ENCODE measurements at places on chromosomes 2 and 18. TPM values are rescaled to one million over a fixed set of nuclear protein-coding genes. Genes with fewer than 3 reads are reported as not detected.

- DNase-seq, result peak; percentile 20
Measured at GRCh38 chr2:218332920-218333645, 23.6 kb upstream of the CATIP start.

The DCTN1 gene
- 128 TPM for total RNA-seq

GRCh38 chr2:130871843-130872740 is 35.4 kb downstream of the ARHGEF4 start:
- DNase-seq, result no peak

DNA sequence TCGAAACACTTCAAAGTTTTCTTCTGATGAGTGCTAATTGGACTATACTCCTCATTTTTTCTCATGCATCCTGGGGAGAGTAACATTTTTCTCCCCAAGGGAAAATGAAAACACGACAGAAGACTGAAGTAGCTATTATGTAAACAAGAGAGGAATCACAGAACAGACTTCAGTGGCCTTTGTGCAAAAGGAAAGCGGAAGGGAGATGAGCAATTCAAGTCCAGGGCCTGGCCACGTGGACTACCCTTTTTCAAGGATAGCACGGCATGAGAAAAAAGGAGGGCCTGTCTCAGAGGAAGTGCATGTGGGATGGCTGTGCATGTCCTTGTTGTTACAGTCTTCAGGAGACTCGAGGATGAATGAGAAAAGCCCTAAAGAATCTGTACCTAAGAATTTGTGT is 43.8 kb upstream of the KCNE4 start:
- no peak for DNase-seq

GRCh38 chr2:42984617-42985016 is 192.2 kb upstream of the HAAO start:
- DNase-seq, result no peak

The SCN3A gene
- total RNA-seq, result 4.2 TPM

DNA sequence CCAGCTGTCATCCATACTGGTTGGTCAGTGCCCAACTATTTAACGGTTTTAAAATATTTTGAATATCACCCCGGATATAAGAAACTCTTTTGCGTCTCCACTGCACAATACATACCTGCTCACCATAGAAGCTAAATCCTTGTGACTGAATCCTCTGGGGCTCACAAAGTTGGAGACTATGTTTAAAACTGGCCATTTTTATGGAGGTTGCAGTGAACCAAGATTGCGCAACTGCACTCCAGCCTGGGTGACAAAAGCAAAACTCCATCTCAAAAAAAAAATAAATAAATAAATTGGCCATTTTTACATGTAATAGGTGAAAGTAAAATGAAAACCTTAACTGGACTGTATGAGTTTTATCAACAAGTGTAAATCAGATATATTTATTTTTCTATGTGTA is 55.6 kb upstream of the TMEM17 start:
- no peak for DNase-seq

DNA sequence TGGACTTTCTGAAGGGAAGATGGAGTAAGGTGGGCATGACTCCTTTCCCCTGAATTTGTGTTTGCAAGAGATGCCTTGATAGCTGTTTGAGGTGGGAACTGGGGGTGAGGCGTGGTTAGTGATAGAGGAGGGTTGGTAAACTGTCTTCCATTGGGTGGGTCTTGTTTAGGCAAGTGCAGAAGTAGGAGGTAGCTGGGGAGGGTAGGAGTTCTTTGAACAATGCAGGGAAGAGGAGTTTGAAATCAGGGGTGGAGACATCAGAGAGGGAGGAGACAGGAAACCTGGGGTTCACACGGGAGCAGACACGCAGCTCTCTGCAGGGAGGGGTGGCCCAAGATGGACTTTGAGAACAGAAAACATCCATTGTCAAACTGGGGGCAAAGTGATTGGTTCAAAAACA is 267.1 kb downstream of the TSN start:
- DNase-seq, result no peak

GRCh38 chr2:113806217-113806913 is 49.9 kb upstream of the SLC35F5 start:
- no peak for DNase-seq

GRCh38 chr2:167331636-167332232 is 443.5 kb downstream of the XIRP2 start:
- no peak for DNase-seq

- DNase-seq, result no peak
Measured at GRCh38 chr18:48751727-48752468, 198.9 kb downstream of the SMAD7 start.

The SLC5A7 gene
- not detected for total RNA-seq

The AQP12B gene
- total RNA-seq, result not detected

DNA sequence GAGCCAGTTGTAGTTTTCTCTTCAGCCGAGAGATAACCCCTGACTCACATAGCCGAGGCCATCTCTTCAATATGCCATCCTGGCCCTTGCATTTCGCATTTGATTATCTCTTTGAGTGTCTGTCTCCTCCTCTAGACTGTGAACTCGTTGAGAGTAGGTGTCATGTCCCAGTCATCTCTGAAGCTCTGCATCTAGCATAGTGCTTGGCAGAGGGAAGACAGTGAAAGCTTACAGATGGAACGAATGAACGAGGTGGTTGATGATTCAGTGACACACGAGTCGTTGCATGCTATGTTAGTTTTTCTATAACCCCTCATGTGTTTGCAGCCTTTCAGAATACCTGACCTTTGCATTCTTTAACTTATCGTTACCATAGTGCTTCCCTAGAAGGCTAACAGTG is 59.9 kb upstream of the CYRIA start:
- DNase-seq, result no peak

The VPS4B gene
- 33.4 TPM for total RNA-seq

DNA sequence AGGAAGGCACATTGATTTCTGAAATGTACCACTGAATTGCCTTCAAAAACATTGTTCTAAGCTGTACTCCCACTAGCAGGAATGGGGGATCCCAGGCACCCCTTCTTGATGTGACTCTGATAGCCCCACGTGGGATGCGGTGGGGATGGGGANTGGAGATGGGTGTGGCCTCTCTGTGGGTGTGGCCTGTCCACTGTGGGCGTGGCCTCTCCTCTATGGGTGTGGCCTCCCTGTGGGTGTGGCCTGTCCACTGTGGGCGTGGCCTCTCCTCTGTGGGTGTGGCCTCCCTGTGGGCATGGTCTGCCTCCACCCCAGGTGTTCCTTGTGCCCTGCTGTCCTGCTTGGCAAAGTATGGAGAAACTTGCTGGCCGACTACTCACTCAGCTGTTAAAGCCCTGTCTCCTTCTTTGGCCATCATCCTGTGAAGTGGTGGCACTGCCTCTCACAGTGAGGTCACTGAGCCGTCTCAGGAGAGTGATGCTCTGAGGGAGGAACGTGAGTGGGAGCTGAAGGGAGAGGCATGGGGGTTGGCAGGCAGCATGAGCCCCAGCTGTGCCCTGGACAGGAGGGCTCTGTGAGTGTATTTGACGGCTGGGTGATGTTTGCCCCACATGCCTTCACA is 6.7 kb upstream of the PARD6G start:
- DNase-seq, result no peak

DNA sequence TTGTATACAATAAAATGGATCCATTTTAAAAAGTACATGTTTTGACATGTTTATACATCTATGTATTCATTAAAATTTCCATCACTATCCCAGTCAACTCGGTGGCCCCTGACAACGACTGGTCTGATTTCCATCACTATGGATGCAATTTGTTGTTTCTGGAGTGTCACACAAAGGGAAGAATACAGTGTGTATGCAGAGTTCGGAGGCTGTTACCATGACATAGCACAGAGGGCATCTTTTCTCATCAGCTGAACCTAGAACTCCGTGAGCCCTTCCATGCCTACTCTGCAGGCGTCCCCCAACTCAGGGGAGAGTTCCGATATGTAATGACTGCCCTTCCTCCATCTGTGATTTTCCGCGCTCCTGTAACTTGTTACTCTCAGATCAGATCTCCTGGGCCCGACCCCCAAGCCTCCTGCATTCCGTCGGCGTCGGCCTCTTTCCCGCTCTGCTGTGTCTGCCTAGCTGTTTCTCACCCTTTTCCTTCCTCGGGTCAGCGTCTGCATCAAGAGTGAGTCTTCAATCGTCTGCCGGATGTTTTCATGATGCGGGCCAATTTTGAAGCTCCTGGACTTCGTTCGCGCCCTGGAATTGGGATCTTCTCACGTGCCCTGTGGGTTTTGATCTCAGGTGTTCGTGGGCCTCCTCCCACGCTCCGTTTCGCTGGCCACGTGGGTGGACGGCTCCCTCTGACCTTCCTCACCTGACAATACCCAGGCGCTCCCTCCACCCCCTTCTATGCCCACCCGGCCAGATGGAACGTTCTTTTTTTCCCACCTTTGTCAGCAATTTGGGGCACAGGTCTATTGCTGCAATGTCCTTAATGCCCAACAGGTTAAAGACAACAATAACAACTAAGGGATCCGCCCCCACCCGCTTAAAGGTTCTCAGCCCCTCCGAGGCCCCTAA is 161.0 kb downstream of the TWIST2 start:
- no peak for DNase-seq

The ACVR2A gene
- 19.7 TPM for total RNA-seq

DNA sequence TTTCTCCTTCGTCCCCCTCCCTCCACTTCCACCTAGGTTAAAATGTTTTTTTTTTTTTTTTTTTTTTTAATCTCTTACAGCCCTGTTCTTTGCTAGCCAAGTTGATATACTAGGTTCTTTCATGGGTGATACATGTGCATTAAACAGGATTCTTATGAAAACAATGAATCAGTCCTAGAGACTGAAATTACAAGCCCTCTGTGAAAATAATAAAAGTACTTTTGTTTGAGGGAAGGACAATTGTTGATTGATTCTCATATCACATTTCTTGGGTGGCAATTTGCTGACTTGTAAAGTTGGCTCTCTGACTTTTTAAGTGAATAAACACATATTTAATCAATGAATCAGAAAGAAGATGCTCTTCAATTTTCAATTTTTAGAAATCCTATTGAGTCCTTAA is 639.9 kb downstream of the LRP1B start:
- DNase-seq, result no peak

- no peak for DNase-seq
Measured at GRCh38 chr2:127927384-127927783, 41.6 kb upstream of the AMMECR1L start.

The AGAP1 gene
- 35.7 TPM for total RNA-seq

GRCh38 chr2:55843096-55843993 is 80.2 kb downstream of the EFEMP1 start:
- no peak for DNase-seq

The MTX2 gene
- 22.0 TPM for total RNA-seq

The CCT7 gene
- 226 TPM for total RNA-seq

GRCh38 chr2:57465067-57465466 is 581.5 kb upstream of the VRK2 start:
- no peak for DNase-seq

GRCh38 chr2:133986081-133986837 is 267.6 kb upstream of the MGAT5 start:
- no peak for DNase-seq

GRCh38 chr2:129912871-129913694 is 66.4 kb upstream of the RAB6C start:
- no peak for DNase-seq

GRCh38 chr18:11199477-11199876 is 50.1 kb upstream of the PIEZO2 start:
- no peak for DNase-seq

- no peak for DNase-seq
Measured at GRCh38 chr2:47270421-47270820, 115.3 kb upstream of the STPG4 start.

DNA sequence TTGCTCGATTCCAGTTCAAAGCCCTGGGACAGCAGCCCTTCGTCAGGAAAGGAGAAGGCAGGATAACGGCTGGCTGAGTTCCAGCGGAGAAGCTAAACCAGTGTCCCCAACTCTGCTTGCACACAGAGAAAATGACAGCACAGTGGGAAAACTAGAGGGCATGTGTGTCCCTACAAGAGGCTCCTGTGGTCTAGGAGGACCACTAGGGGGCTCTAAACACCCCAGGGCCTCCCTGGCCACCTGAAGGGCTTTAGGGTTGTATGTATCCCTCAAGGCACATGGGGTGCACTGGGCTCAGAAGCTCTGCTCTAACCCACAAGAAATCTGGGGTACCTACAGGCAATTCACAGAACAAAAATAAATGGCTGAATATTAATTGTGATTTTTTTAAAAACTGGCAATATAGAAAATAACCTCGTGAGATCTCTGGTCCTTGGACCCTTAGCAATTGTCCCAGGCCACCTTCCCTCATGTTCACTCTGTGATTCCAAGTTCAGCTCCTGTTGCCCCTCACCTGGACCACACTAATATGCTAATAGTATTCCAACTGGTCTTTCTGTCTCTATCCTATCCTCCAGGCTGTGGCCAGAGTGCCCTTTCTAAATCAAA is 17.5 kb downstream of the STAT1 start:
- DNase-seq, result no peak

- DNase-seq, result no peak
Measured at GRCh38 chr18:55179425-55179824, 220.2 kb upstream of the CCDC68 start.

DNA sequence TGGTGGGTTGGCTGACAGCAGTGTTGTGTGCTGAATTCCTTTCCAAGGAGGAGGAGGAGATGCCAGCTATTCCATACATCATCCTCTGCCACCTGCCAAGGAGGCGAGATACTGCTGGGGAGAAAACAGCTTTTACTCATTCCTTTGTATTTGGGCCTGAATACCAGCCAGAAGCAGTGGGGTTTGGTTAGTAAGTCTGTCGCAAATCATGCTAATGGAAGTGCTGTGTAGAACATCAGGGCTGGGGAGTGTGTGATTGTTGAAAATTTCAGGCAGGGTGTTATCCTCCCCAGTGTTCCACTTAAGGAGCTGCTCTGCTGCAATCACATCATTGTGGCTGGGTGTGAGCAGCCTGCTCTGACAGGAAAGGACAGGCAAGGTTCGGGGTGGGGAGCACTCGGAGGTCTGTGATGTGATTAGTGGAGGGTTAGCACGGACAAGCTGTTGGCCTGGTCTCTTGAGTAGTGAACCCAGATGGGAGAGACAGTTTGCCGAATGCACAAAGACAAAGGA is 128.2 kb upstream of the DLX2 start:
- no peak for DNase-seq

DNA sequence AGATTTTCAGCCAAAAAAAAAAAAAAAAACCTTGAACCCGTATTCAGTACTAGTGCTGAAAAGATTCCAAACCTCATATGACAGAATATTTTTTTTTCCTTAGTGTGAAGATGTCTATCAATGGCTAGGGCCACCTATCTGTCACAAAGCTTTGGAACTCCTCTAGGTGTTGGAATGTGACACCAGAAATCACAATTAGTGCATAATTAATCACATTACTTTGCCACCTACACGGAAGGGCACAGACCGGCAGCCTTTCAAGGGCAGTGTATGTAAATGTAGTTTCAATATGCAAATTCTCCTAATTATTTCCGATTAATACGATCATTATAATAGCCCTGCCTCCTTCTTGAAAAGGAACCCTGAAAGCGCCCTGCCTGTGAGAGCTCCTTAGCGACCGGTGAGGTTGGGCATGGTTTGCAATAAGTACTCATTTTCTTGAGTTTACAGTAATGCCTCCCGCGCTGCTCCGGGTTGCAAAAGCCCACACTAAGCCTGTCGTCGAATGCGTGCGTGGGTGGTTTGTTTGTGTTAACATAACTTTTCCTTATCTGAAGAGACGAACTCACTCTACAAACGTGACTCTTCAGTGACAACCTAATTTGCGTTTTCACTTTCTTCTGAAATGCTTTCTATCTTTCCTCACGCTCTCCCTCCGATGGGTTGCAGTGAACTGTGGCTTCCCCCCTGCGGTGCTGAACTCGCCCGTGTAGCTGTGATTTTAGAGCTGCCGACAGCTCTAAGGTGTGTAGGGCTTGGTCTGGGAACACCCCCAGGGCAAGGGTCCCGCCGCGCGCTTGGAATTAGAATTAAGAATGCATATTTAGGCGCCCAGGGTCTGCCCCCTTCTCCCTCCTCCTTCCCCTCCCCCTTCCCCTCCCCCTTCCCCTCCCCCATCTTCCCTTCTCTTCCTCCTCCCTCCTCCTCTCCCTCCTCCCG is 765 bp upstream of the ID2 start:
- DNase-seq, result peak; percentile 58

The FNDC4 gene
- total RNA-seq, result 10.6 TPM

The CNGA3 gene
- 0.30 TPM for total RNA-seq
